Stomach (tissue), 19 donors: ENCODE measurements at places on chromosomes 3 and 15.

GRCh38 chr3:151896246-151897012 lies 23.0 kb downstream of the SUCNR1 start:
- no peak for DNase-seq

DNA sequence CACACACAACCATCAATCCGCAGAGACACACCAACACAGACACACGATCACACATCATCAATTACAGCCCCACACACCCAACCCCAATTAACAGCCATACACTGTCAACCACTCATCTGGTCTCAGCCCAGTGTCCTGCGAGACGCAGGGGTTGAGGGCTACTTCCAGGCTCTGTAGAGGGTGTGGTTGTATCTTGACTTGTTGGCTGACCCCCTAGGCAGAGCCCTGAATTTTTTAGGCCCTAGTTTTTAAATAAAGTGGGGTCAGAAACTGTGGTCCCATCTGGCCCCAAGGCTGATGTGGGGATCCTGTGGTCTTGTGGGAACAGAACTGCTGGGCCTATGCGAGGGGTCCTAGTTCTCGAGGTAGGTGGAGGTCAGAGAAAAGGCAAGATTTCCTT lies 9.2 kb downstream of the VILL start:
- peak; percentile 20 for DNase-seq

GRCh38 chr15:37087131-37087588 lies 13.2 kb downstream of the MEIS2 start:
- DNase-seq: no peak

DNA sequence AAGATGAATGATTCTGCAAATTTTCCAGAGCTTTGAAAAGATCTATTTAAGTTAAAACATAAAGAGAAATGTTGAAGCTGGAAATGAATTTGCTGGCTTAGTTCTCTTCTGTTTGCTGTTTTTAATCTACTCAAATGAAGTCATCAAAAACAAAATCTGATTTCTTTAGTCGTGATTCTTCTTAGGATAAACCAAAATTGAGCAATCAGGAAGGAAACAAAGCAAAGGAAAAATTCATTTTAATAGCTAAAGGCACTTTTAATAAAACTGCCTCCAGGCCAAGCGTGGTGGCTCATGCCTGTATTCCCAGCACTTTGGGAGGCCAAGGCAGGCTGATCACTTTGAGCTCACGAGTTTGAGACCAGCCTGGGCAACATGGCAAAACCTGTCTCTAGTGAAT lies 91.2 kb downstream of the DUT start:
- DNase-seq: no peak

- DNase-seq: no peak
These were observed 37.3 kb downstream of the LMCD1 start for GRCh38 chr3:8538913-8539312.
